Stimulated activated effector memory CD8-positive, alpha-beta T cell treated with anti-CD3 and anti-CD28 coated beads, Interleukin-12 subunit alpha, Interleukin-12 subunit beta, amount 100 ng/mL, for 72 hours (primary cell): ENCODE measurements at places on chromosomes 2 and 18.

DNA sequence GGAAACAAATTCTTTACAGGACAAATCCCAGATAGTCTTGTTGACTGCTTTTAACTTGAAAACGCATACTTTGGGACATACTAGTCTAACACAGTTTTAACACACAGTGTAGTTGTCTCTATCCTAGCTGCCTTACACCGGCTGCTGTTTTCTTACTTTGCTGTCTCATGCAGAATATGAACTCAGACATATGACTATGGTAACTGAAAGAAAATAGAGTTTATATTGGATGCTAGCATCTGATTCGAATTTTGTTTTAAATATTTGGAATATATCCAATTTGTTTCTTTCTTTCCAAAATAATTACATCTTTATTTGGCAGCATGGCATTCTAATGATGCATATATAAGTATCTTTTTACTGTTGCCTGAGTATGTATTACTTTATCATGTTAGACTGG lies 69.8 kb downstream of the ANKRD12 start:
- DNase-seq: no peak

DNA sequence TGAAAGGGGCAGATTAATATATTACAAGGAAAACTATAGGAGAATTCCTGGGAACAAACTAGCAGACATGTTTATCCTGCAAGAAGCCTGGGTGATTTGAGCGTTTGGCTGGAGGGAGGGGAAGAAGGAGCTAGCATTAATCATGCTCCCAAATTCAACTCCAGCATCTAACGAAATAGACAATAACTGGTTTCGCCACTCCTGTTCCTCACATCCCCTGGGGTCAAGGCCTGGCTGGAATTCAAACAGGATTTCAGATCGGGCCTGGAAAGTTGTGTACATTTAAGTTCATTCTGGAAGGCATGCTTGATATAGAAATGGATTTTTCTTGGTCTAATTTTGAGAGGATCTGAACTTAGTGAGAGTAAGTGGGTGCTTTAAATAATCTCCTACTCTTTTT lies 126.1 kb upstream of the CTAGE1 start:
- no peak for DNase-seq

DNA sequence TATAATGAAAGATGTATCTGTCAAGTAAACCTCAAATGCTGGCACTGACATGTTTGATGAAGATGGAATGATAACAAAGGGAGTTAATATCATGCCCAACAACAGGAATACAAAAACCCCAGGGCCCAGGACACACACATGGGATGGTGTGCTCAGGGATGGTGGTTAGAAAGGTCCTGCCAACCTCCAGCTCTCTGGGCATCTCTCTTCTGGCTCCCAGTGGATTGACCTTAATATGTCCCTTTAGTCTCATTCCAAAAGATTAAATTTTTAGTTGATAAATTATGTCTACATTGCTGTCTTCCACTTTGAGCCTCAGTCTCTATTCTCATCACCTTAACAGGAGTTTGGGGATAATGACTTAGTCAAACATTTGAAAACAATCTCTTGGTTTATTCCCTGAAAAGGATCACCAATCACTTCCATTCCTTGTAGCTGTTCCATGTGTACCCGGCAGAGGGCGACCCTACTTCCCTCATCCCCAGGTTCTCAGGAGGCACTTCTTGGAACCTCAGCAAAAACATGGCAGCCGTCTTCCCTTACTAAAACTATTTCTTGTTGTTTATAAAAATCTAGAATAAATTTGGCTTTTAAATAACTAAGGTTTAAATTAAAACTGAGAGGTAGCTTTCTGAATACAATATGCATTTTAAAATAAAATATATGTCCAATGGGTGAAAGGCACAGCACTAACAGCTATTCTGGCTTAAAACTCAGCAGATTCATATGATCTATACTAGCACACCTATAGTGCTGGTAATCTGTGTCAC lies 29.6 kb downstream of the MCEE start:
- DNase-seq: no peak

DNA sequence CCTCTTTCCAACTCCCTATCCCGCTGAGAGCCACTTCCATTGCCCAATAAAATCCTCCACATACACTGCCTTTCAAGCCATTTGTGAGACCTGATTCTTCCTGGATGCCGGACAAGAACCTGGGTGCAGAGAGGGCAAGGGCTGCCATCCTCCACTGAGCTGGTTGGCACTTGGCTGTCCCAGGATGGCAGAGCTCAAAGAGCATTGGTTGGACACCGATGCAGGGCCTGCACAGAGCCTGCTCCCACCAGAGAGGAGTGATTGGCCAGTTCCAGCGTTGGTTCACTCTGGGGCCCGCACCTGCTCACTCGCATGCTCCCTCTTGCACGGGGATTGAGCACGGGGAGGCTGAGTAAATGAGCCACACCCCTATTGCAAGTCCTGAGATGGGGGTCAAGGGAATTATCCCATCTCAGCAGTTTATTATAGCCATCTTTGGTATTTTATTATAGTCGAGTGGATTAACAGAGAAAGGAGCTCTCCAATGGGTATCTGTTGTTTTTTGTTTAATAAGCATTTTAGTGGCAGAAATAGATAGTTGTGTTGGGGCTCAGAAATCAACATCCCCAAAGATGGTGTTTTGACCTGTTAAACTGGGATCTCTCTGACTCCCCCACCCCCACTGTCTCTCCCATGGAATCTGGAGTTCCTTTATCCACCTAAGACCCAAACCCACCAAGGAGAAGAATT lies 19.8 kb upstream of the MGAT4A start:
- no peak for DNase-seq

GRCh38 chr18:34880882-34881834 lies 160.1 kb upstream of the MAPRE2 start:
- DNase-seq: no peak

- DNase-seq: no peak
These were observed 28.1 kb upstream of the CAB39 start for GRCh38 chr2:230684270-230685168.

DNA sequence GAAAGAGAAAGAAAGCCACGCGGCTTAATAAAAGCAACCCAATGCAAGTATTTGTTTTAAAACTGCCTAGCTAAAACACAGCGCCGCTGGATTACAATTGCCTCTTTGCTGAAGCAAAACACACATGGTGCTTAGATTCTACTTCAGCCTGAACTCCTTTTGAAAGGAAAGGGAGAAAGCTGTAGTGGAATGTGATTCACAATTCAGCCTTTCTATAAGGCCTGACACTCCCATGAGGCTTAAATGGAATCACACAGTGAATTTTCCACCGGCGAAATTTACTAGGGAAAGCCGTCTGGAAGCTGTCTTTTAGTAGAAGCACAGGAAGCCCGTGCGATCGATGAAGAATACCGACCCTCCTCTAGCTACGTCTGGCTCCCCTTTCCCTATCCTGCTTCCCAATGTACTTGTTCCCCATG lies 348.0 kb downstream of the DLGAP1 start:
- no peak for DNase-seq

- no peak for DNase-seq
These were observed 367.2 kb upstream of the KCNH7 start for GRCh38 chr2:163205589-163206254.

GRCh38 chr18:59149416-59149815 lies 9.7 kb downstream of the SEC11C start:
- DNase-seq: no peak

DNA sequence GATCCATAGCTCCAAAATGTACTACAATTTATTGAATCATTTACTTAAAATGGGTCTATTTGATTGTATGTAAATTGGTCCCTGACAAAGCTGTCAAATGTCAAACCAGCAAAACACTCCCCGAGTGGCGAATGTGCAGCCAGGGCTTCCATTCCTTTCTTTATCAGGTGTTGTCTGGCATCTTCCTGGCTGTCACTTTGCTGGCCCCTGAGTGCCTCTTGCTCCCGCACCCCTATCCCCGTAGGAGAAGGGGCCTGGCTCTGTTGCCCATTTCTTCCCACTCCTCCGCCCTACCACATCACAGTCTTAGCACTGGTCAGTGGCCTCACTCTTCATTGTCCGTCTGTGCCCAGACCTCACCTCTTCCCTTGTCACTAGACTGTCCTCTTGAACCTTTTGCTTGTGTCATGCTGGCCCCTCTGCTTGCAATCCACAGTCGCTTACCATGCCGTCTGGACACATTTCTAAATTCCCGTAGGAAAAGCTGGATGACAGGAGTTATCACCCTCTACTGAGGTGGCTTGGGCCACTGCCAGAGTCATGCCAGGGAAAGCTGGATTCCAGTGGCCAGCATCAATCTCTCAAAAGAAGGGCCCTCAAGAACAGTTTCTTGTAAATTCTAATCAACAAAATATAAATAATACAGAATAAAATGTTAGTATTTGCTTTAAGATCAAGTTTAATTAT lies 15.4 kb downstream of the UBE2F start:
- no peak for DNase-seq

DNA sequence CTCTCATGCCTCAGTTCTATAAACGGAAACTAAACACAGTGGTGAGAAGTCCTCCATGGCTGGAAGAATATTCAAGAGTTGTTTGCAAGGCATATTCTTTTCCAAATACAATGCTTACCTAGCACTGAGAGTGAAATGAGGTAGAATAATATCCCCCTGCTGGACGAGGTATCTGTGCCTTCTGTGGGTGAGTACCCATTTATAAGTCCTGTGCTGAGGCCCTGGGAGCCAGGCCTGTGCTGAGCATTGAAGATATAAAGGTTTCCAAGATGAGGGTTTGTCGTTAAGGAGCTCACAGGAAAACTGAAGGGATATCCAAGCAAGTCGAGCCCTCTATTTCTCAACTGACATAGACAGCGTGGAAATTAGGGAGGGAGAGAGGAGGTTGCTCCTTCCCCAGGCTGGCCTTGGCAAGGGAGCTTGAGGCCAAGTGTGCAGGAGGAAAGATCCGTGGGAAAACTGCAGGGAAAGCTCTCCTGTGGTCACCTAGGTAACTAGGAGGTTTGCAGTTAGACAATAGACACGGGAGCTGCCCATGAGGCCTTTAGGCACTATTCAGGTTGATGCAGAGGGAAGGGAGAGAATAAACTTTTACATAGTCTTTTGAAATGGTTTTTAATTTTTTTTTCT lies 17.6 kb downstream of the PTPRM start:
- DNase-seq: no peak

GRCh38 chr2:152097290-152097800 lies 1.5 kb downstream of the CACNB4 start:
- DNase-seq: no peak

GRCh38 chr2:194346193-194346592 lies 1310.8 kb upstream of the SLC39A10 start:
- DNase-seq: no peak

- DNase-seq: no peak
These were observed 905 bp downstream of the TTLL4 start for GRCh38 chr2:218711550-218711929.

DNA sequence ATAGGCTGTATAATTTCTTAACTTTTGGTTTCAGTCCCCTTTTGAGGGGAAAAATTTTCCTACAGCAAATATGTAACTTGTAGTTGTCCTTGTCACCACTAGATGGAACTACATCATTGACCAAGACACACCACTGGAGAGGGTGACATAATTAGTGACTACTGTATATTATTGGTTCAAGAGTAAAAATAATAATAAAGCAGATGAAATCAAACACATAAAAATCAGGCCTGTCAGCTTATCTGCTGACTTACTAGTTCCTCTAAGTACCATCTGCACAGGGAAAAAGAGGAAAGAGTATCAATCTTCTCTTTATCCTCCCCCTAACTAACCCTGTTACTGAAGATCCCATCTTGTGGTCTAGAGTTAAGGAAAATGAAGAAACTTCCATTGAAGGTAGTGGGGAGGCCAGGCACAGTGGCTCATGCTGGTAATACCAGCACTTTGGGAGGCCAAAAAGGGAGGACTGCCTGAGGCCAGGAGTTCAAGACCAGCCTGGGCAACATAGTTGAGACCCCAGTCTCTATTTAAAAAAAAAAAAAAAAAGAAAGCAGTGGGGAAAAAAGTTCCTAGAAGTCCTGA lies 29.6 kb upstream of the ENOSF1 start:
- DNase-seq: no peak

DNA sequence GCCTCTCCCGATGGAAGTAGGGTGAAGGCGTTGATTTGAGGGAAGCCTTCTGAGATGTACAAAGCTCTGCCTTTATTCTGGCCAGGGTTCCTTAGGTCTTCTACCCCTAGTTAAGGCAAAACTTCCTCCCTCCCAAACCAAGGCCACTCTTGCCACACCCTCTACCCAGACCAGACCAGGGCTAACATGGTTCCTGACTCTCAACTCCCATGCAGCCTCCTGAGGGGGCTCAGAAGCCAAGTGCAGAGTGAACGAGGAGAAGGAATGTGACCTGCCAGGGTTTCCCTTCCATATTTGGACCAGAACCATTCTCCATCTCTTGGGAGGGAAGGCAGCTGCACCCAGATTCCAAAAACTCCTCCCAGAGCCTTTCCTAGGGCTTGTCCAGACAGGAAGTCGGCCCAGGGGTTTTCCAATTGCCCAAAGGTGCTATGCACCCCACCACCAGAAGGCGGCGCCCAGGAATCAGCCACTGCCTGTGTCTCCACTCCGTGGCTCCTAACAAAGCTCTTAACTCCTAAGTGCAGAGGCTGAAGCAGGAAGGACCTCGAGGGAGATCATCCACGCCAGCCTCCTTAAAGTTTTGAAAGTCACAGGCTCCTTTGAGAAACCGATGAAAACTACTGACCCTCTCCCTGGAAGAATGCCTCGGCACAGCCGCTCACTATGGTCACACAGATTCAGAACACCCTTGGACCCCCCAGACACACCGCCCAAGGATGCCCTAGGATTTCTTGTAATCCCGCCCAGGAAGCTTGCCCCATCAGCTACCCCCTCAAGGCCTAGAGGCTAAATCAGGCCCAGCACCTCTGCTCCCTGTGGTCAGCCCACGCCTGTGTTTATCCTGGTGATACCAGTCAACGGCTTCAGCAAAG lies 157.8 kb downstream of the SMAD2 start:
- DNase-seq: peak; percentile 56

- DNase-seq: no peak
These were observed 206.5 kb upstream of the NT5C1B start for GRCh38 chr2:18795906-18796305.

GRCh38 chr2:118913131-118913802 lies 28.7 kb upstream of the MARCO start:
- no peak for DNase-seq

GRCh38 chr2:54880428-54880827 lies 157.0 kb downstream of the EML6 start:
- DNase-seq: no peak

DNA sequence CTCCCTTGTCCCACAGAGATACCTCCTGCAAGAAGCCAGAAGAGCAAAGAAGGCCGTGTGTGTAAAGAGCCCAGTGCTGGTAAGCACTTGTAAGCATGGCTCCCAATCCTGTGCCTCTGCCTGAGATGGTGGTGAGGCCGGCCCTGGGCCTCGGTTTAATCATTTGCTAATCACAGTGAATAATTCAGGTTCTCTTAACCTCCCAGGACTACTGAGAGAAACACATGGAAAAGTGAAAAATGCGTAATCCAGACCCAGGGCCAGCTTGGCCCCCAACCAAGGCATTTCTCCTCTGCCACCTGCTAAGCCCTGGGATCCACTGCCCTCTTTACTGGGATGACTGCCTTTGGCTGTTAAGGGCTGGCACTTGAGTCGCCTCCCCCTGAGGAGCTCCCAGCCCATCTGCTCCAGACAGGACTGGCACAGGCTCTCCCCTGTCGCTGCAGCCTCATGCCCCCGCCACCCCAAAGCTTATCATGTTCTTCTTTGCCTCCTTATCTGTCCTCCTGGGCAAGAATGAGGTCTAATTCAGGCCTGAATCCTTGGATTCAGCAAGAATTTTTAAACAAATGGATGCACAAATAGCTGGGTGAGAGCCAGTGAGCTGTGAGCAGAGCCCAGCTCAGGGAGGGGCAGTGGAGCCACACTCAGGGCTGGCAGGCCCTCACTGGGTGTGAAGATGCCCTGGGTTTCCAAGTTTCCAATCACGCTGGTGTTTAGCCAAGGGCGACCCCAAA lies 193.9 kb upstream of the HS6ST1 start:
- DNase-seq: no peak
